ENCODE measurements at places on chromosomes 13 and 19.

- DNase-seq, result no peak
Measured at GRCh38 chr13:77013853-77014542, 13.0 kb downstream of the FBXL3 start.

- peak; percentile 37 for DNase-seq
Measured at GRCh38 chr19:3098515-3099346, 4.6 kb downstream of the GNA11 start.

- DNase-seq, result no peak
Measured at GRCh38 chr13:74280093-74280794, 146.0 kb upstream of the KLF12 start.

DNA sequence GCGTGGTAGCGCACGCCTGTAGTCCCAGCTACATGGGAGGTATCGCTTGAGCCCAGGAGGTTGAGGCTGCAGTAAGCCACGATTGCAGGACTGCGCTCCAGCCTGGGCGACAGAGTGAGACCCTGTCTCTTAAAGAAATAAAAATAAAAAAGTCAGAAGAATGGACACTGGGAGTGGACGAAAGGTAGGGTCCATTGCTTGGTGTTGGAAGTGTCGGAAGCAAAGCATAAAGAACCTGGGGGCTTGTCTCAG lies 392 bp upstream of the ARHGAP33 start:
- no peak for DNase-seq

- DNase-seq, result no peak
Measured at GRCh38 chr13:111480976-111481375, 160.5 kb downstream of the TEX29 start.

- no peak for DNase-seq
Measured at GRCh38 chr13:23506071-23506806, 64.0 kb upstream of the TNFRSF19 start.

GRCh38 chr13:79997244-79997643 lies 343.7 kb downstream of the SPRY2 start:
- DNase-seq, result no peak

DNA sequence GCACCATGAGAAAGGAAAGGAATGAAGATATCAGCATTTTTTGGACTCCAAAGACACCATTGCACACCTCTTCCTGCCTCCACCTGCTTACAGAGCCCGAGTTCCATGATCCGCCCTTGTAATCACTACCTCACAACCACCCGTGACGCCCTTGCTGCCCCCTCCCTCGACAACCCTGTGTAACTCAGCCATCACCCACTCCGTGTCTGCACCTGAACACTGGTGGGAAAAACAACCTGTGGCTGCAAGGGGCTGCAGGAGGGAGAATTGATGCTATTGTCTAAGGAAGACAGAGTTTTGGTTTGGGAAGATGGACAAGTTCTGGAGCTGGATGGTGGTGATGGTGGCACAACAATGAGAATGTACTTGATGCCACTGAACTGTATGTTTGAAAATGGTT lies 27.0 kb downstream of the ZIC5 start:
- no peak for DNase-seq

- DNase-seq, result no peak
Measured at GRCh38 chr13:31512331-31512730, 227.0 kb upstream of the RXFP2 start.

GRCh38 chr13:48569104-48569666 lies 36.3 kb upstream of the RCBTB2 start:
- DNase-seq, result no peak

- DNase-seq, result no peak
Measured at GRCh38 chr13:36046672-36047071, 84.5 kb downstream of the DCLK1 start.

DNA sequence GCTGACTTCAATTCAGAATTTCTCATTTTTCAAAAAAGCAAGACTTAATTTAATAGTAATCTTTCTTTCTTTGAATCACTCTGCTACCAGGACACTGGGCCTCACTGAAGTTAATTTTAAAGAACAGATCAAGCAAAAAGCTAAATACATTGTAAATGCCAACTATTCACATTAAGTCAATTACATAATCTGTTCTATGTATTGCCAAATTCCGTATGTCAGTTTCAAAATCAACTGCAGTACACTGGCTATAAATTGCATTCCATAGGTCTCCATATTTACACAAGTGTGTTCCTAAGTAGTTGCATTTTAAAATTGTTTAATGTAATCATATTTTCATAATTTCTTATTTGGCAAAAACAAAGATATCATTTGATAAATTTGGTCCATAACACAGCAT lies 10.1 kb downstream of the FOXO1 start:
- no peak for DNase-seq

- DNase-seq, result no peak
Measured at GRCh38 chr13:27370305-27370872, 54.0 kb upstream of the GTF3A start.

DNA sequence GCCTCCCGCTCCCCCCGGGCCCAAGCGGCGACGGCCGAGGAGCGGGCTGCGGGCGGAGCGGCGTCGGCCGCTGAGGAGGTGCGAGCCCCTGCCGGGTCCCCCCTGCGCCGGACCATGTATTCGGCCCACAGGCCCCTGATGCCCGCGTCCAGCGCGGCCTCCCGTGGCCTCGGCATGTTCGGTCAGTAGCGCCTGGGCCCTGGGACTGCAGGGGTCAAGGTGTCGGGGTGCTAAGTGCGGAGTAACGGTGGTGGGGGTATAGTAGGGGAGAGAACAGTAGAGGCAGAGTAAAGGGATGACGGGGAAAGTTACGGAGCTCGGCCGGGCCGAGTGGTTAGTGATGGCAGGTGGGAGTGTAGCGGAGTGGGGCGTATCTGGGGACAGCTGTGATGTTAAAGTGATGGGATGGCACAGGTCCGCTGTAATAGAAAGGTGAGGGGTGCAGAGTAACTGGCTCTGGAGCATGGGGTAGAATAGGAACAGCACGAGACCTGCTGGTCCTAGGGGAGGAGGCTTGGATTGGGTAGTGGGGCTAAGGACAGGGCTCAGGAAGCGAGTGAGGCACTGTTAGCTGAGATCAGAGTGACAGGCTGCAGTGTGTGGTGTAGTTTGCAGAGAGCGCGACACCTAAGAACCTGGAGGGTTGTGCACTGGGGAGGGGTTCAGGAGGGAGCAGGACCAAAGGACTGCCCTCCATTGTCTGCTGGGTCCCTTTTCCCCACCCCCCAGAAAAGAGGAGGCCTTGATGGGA lies 15.7 kb downstream of the CIC start:
- DNase-seq, result peak; percentile 33

- DNase-seq, result no peak
Measured at GRCh38 chr13:95248953-95249352, 52.3 kb downstream of the ABCC4 start.

- DNase-seq, result no peak
Measured at GRCh38 chr13:109209526-109209925, 576.9 kb downstream of the IRS2 start.

DNA sequence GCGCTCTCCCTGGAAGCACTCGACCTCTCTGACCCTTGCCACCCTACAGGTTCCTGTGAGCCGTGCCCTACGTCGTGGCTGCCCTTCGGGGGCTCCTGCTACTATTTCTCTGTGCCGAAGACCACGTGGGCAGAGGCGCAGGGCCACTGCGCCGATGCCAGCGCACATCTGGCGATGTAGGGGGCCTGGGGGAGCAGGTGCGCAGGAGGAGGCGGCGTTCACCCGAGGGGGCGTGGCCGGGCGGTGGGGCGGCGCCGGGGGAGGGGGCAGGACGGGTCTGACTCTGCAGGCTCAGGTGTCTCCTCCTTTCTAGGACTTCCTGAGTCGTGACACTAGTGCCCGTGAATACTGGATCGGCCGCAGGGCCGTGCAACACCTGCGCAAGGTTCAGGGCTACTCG lies 26.4 kb downstream of the CLEC4M start:
- DNase-seq, result peak; percentile 45

- DNase-seq, result no peak
Measured at GRCh38 chr13:78806457-78806856, 147.5 kb upstream of the OBI1 start.

- no peak for DNase-seq
Measured at GRCh38 chr13:96994017-96994857, at the start of gene OXGR1. Gene OXGR1, minus strand, starts transcription at chr13:96994476. Its CDS starts 6,717 bp downstream, at chr13:96987759.

- no peak for DNase-seq
Measured at GRCh38 chr13:110600980-110601379, 14.4 kb upstream of the NAXD start.

- DNase-seq, result no peak
Measured at GRCh38 chr19:30028118-30028991, 86.3 kb downstream of the URI1 start.

DNA sequence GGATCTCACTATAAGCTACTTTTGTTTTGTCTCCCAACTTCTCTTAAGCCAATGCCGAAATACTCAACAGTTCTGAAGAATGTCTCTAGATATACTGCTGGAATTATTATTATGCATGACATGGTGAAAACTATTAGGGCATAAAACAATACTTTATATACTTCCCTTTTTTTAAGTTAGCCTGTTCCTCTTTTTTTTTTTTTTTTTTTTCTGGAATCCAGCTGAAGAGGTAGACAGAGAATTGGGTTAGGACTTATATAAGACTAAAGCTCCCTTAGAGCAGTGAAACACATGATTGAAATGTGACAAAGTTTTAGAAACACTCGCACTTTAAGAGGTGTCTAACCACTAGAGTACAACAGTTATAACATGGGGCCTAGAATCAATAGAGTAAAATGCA lies 850.9 kb upstream of the PCDH9 start:
- no peak for DNase-seq

DNA sequence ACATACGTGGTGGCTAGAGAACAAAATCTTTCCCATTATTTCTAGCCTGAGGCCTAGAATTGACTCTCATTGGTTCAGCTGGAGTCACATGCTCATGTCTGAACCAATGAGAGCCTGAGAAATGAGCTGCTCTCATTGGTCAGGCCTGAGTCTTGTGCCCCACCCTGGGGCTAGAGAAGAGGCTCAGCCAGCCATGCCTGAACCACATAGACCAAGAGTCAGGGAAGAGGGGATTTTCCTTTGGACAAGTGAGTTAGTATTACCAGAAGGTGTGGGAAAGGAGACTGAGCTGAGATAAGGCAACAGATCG lies 6.9 kb downstream of the FXYD5 start:
- DNase-seq, result no peak

GRCh38 chr19:16144216-16144581 lies 714 bp downstream of the HSH2D start:
- DNase-seq, result no peak

DNA sequence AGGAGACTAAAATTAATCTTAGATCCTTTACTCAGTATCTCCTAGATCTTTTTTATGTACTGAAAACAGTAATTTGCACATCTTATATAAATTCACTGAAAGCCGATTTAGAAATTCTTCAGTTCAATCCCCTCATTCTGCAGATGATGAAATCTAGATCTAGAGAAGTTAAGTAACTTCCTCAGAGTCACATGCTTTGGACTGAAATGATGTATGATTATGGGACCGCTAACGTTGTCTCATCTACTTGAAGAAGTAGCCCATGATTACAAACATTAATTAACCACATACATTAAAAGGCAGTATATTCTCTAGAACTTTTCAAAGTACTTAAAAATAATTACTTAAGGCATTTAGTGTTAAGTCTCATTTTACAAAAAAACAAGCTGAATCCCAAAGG lies 37.8 kb downstream of the ELF1 start:
- peak; percentile 64 for DNase-seq

- no peak for DNase-seq
Measured at GRCh38 chr13:50361282-50361681, 346.0 kb downstream of the KCNRG start.

DNA sequence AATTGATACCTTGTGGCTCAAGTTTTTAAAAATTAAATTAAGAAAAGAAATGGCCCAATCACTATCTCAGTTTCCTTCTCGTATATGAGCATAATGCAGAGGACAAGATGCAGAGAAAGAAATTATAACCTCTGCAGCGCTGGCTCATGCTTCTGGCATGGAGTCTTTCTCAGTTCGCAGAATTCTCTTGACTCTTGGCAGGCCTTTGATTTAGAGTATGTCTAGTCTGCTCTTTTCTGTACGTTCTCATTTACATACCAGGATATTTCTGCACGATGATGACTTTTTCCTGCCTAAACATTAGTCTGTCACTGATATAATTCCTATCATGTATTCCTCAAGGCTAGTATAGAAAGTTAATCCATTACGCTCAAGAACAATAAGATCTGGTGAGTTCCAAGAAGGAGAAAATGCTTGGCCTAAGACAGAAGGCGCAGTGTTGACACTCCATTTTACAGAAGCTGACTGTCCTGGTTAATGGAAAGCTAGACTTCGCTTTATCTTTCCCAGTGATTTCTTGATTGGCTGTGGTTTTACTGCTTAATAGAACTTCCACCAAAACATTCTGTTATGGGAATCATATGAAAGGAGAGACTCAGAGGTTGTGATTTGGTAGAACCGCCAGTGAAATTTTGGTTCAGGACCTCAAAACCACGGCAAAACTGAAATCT lies 1.7 kb upstream of the SMAD9 start:
- DNase-seq, result no peak

DNA sequence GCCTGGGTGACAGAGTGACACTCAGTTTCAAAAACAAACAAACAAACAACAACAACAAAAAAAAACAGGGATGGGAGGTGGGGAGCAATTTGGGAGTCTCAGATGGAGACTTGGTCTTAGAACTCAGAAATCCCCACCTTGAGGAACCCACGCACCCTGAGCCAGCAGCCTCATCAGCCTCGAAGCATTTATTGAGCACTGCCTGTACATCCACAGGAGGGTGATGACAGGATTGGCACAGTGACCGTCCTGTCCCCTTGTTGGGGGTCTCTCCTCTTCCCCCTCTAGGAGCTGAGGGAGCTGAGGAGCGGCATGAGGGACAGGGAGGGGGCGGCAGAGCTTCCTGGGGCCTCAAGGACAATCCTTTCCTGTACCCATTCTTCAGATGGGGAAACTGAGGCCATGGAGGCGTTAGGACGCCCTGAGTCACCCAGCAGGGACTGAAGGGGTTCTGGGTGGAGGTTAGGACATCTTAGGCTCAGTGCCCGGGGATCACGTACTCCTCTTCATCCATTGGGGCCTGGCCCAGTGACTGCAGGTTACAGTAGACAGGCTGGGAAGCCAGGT lies 5.6 kb downstream of the GDF15 start:
- DNase-seq, result no peak

- DNase-seq, result no peak
Measured at GRCh38 chr13:111570911-111571310, 250.5 kb downstream of the TEX29 start.

GRCh38 chr19:12733369-12734214 lies 892 bp downstream of the TRIR start:
- peak; percentile 56 for DNase-seq

GRCh38 chr13:66556306-66556705 lies 673.8 kb downstream of the PCDH9 start:
- no peak for DNase-seq

GRCh38 chr13:58666331-58666730 lies 1034.8 kb downstream of the PCDH17 start:
- no peak for DNase-seq

DNA sequence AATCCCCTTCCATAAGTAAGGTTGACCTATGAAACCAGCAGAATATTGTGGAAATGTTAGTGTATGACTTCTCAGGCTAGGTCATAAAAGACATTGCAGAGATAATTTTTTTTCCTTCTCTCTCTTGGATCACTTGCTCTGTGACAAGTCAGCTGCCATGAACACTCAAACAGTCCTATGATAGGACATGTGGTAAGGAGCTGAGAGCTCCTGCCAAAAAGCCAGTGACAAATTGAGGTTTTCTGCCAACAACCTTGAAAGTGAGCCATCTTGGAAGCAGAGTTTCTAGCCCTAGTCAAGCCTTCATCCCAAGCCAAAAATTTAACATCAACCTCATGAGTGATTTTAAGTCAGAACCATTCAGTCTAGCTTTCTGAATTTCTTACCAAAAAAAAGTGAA lies 270.9 kb upstream of the NBEA start:
- no peak for DNase-seq

- DNase-seq, result no peak
Measured at GRCh38 chr19:45640849-45641273, 1.7 kb upstream of the EML2 start.

Data from CD4-positive, alpha-beta T cell treated with Interleukin-12 subunit alpha and Interleukin-12 subunit beta, for 1 hour (primary cell).